NCI-H2029 (cell line): ENCODE measurements at places on chromosomes 13 and 19.
A peak's percentile ranks its signal among the peaks of the same experiment; 100 is the strongest.

DNA sequence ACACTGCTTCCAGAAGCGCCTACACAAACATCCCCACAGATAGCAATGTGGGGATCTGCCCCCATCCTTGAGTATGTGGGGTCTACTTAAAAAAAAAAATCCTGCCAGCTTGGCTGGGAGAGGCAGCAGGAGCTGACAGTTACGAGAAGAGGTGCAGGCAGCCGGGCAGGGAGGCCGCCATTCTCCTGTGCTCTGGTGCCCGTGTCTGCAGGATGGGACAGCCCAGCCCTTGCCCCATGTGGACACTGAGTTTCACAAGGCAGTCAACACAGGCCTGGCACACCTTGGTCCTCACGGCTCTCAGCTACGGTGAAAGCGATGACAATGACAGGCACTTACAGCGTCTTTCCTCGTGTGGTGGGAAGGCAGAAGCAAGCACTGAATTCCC, 24.0 kb downstream of the MPND start:
- DNase-seq: no peak

GRCh38 chr19:5857203-5858081, 6.2 kb upstream of the FUT3 start:
- no peak for DNase-seq

DNA sequence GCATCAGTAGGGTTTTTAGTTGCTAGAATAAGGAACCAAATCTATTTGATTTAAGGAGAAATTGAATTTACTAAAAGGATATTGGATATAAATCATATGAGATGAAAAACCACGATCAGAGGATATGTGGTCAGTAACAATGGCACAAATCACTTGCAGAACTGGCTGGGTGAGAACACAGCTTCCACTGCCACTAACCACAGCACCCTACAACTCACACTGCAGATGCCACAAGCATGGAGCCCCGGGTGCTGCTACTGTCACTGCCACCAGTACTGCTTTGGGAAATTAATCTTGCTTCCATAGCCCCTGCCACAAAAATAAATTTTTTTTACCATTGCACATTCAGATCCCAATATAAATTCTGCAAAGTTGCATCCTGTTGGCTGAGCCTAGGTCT, 40.6 kb upstream of the KLF12 start:
- no peak for DNase-seq

- no peak for DNase-seq
These were observed 9.2 kb downstream of the SHD start for GRCh38 chr19:4288091-4288777.

- no peak for DNase-seq
These were observed 98.7 kb downstream of the DOCK9 start for GRCh38 chr13:98879127-98879520.

DNA sequence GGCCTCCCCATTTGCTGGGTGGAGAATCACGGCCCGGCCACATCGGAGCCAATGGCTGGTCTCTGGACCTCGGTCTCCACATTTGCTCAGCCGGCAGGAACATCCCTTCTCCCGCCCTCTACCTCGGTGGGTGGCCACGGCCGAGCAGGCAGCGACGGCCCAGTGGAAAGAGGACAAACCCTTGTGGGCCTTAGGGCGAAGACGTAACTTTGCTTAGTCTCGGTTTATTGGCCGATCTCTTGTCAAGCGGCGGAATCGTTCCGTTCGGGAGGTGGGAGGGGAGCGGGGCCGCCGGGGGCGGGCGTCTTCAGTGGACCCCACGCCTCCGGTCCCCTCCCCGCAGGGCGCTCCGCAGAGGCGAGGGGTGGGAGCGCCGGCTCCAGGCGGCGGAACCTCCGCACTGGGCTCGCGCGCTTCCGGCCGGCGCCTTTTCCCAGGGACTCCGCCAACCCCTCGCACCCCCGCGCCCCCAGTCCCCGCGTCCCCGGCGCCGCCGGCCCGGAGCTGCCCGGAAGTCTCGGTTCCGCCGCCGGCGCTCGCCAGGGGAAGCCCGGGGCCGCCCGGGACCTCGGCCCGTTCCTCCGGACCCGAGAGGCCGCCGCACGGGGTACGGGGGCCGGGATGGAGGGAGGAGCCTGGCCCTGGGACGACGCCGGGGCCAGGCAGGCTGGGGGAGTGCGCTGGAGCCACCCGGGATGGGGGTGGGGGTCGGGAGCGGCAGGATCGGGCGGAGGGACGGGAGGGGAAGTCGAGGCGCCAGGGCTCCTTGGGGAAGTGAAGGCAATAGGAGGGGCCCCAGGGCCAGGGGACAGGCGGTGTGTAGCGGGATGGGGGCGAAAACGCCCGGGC, at the start of gene ZNF580:
Gene ZNF580 (plus strand): TSS at position 426 of the 849 bp plus-strand sequence. CDS start 1,507 bp downstream, outside the sequence.
- peak; percentile 53 for DNase-seq

DNA sequence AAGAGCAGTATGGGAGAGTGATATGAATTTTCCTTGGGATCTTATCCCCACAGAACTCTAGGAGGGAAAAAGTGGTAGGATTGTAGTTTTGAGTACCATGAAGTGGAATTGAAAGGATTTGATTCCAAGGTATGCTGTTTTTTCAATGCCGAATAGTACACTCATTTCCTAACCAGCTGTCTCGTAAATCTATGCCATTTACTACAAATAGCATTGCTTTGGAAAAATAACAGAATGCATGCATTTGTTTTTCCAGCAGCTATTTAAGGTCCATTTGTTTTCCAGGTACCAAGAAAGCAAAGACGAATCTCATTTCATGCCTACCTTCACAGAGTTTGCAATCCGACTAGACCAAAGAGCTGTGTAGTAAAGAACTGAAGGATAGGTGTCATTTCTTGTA, 10.5 kb downstream of the POLR1D start:
- DNase-seq: no peak

DNA sequence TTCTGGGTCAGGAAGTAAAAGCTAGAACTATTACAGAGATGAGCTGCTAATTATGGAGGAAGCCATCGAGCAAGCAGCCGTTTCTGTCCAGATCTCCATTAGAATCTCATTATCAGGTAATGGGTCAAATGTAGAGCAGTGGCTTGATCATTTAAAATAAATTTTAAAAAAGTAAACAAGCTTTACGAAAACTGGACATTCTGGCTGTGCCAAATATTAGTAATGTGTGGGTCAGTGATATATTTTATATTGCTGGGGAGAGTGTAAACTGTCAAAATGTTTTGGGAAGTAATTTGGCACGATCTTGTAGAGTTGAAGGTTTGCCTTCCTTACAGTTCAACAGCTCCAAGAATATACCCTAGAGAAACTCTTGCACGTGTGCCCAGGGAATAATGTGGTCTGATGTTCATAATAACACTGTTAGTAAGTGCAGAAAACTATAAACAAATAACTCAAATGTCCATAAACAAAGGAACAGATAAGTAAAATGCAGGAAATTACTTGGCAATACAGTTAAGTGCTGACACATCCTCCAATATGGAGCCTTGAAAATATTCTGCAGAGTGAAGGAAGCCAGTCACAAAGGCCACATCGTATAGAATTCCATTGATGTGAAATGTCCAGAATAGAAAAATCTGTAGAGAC, 127.2 kb upstream of the UBL3 start:
- no peak for DNase-seq

GRCh38 chr19:23992348-23992747, 77.7 kb downstream of the ZNF726 start:
- no peak for DNase-seq

GRCh38 chr19:29528946-29529645, 3.3 kb downstream of the VSTM2B start:
- no peak for DNase-seq

- DNase-seq: no peak
These were observed 59.0 kb downstream of the SERP2 start for GRCh38 chr13:44432650-44433049.

GRCh38 chr13:56975647-56976046, 165.1 kb upstream of the PRR20A start:
- no peak for DNase-seq

GRCh38 chr19:55504981-55505380, 16.7 kb downstream of the SSC5D start:
- DNase-seq: no peak

GRCh38 chr13:67554286-67554685, 324.1 kb upstream of the PCDH9 start:
- no peak for DNase-seq

- no peak for DNase-seq
These were observed 75.5 kb upstream of the VSTM2B start for GRCh38 chr19:29450306-29450705.

- no peak for DNase-seq
These were observed 812.6 kb downstream of the DACH1 start for GRCh38 chr13:71054358-71054757.

DNA sequence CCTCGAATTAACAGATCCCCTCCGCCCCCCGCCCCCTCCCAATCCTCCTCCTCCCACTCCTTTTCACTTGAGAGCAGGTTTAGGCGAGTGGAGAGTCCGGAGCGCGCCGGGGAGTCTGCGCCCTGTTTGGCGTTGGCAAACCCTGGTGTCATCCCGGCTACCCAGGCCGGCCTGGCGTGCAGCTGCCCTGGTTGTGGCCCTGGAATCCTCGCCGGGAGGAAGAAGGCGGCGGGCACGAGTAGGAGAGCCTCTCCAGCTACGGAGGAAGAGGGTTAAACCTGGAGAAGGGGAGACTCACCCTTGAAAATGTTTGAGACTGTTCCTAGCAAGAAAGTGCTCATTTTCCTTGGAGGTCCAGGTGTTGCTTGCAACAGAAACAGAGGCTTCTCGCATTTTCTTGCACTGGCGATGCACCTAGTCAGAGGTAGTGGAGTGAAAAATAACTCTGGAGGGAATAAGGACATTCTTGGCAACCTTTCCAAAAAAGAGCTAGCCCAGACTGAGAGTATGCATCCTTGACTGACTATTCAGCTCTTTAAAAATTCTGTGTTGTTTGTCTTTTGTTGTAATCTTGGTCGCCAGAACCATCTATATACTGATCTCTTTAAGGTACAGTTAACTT, 1.3 kb upstream of the SOX21 start:
- no peak for DNase-seq

GRCh38 chr19:16441661-16442162, 30.1 kb downstream of the EPS15L1 start:
- DNase-seq: peak; percentile 17

- DNase-seq: no peak
These were observed 21.7 kb downstream of the PRKCSH start for GRCh38 chr19:11457115-11457514.

DNA sequence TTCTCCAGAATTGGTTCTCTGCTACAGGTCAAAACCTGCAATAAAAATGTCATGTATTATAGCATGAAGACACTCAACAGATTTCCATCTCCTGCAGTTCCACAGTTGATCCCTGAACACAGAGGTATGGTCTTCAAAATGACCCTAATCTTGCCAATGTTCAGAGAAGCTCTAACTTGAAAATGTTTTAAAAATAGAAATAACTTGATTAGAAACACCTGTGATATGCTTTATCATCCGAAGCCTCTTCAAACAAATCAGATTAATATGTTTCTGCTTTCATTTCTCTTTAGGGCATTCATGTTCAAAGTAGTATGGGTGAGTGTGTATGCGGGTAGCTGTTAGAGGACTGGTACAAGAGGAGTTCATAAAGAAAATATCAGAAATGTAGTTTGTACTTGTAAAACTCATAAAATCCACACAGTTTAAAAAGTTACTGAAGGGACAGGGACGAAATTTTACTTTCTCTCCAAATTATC, 60.4 kb downstream of the KCNRG start:
- DNase-seq: no peak

GRCh38 chr19:46471116-46471733, at the start of gene PNMA8A:
Gene PNMA8A (minus strand): TSS chr19:46471563. CDS start chr19:46471035, 528 bp downstream.
- peak; percentile 64 for DNase-seq

DNA sequence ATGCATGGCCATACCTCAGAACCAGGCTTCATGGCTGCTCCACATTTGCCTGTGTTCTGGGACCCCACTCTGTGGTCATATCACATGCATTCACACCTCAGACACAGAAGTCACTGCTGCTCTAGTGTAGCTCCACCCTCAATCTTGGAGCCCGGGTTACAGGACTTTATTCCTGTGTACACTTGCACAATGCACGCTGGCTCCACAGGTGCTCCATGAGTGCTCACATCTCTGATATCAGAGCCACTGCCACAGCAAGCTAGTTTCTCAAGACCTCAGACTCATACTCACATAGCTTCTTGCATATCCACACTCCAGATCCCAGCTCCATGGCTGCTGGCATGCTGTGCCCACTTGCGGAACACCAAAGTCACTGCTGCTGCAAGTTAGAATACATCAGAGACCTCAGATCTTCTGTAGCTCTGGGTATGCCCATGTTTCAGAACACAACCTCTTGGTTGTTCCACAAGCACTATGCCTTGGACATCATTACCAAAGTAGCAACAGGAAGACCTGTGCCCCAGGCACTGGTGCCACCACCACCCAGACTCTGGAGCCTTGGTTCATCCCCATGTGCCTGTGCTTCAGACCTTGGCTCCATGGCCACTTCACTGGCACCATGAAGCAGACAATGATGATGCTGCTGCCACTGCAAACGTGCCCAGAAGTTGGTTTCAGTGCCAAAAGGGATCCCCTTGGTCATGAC, 269.5 kb upstream of the PCDH20 start:
- DNase-seq: no peak

DNA sequence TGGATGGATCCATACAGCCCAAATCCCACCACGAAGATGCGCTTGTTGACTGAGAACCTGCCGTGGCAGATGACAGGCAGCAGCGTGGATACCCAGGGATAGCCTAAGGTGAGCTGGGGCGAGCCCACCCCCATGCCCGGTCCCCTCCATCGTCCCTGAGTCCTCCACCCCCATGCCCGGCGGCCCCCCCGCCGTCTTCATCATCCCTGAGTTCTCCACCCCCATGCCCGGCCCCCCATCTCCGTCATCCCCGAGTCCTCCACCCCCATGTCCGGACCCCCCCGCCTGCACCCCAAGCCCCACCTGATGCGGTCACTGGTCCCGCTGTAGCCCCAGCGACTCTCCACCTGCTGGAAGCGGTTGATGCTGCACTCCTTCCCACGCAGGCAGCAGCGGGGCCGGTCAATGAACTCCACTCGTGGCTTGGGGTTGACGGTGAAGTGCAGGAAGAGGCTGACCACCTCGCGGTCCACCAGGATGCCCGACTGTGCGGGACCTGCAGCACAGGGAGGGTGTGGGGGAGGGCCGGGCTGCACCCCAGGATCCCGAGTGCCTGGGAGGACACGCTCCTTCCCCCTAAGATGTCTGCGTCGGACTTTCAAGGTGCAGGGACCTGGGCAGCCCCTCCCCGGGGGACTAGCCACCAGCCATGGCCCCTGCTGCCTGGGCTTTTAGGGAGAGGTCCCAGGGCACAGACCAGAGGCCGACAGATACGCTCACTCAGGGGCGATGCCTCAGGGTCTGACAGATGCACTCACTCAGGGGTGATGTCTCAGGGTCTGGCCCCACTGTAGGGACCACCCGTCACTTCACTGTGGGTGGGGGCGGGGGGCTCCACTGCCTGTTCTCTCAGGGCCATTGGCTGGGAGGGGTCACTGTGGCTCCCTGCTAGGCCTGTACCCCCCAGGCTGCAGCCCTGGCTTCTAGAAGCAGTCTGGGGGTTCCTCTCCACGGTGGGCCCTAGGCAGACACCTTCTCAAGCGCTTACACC, 28.0 kb downstream of the BTBD2 start:
- no peak for DNase-seq

- no peak for DNase-seq
These were observed 41.2 kb upstream of the USPL1 start for GRCh38 chr13:30576528-30576927.

DNA sequence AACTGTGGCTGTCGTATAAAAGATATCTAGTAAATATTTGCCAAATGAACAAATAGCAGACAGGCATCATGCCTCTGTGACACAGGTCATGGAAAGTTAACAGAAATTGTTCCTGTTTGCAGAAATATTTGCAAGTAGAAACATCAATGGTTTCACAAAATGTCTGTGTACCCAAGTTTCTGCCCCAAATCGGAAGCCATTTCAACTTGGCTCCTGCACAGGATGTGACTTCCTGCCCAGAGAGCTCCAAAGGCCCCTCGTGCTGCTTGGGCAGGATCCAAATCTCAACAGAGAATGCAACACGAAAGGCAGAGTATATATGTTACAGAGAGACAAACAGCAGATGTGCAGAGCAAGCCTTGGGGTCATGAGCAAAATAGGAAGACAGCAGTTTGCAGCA, 95.5 kb upstream of the SERP2 start:
- no peak for DNase-seq
